ENCODE measurements at places on chromosomes 5 and 9.
A peak's percentile ranks its signal among the peaks of the same experiment; 100 is the strongest.

- DNase-seq = no peak
Measured at GRCh38 chr5:10339058-10339811, 14.3 kb upstream of the MARCHF6 start.

- DNase-seq = no peak
Measured at GRCh38 chr9:106350777-106351176, 512.2 kb upstream of the ZNF462 start.

DNA sequence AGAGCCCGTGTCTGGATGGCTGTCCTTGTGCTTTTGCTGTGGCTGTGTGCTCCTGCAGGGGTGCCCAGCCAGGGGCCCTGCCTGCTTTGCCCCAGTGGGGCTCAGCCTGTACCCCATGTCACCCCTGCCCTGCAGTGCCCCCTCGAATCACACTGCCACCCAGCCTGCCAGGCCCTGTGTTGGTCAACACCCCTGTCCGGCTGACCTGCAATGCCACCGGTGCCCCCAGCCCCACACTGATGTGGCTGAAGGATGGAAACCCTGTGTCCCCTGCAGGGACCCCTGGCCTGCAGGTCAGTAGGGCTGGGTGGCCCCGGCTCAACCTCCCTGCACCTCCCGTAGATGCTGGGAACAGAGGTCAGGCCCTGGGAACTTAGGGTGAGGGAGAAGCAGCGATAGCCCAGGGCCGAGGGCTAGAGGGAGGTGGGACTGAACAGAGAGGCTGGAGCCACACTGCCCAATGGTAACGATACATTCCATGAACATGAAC is 82.8 kb upstream of the ASS1 start:
- no peak for DNase-seq

- no peak for DNase-seq
Measured at GRCh38 chr5:175113947-175114346, 330.0 kb downstream of the DRD1 start.

GRCh38 chr5:52985306-52985705 is 3.8 kb upstream of the ITGA2 start:
- DNase-seq = peak; percentile 17

DNA sequence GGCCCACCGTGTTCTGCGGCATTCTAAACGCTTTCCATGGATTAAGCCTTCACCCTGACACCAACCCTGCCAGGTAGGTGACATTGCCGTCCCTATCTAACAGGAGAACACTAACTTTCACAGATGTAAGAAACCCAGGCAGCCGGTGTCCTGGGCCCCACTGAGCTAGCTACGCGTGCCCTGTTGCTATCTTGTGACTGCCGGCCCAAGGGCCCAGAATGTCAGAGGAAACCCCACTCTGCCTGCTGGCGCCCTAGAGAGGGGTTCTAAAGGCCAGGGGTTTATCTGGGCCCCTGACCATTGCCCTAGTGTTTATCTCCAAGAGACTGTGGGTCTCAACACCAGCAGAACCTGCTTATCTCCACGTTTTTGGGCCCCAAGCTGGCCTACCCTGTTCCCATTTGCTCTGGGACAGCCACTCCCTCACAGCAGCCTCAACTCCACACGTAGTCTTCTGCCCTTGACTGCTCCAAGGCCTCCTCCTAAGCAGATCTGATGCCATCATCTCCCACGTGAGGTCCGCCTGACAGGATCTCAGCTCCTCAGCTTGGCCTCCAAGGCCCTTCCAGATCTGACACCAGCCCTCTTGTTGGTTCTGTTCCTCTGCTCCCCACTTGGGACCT is 18.1 kb upstream of the ZBTB34 start:
- DNase-seq = no peak

DNA sequence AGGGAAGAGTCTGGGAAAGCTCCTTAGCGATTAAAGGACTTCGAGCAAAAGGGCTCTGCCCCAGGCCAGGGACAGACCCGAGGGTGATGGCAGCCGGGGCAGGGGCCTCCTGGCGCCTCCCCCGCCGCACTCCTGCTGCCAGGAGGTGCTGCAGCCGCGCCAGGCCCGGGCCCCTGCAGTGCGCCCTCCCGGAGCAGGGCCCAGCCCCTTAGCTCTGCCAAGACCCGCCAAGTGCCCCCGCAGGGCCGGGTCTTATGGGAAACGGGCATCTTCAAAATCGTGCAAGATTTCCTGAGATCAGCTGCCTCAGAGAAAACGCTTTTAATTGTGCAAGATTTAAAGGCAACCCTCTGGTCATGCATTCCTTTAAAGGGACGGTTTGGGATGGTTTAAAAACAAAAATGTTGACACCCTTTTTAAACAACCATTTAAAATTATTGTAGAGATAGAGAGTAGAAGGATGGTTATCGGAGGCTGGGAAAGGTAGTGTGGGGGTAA is 52.4 kb downstream of the CDC14B start:
- no peak for DNase-seq

- peak; percentile 90 for DNase-seq
Measured at GRCh38 chr9:130866474-130866965, 30.1 kb downstream of the QRFP start.

GRCh38 chr5:173926359-173926758 is 38.2 kb downstream of the CPEB4 start:
- DNase-seq = peak; percentile 83

DNA sequence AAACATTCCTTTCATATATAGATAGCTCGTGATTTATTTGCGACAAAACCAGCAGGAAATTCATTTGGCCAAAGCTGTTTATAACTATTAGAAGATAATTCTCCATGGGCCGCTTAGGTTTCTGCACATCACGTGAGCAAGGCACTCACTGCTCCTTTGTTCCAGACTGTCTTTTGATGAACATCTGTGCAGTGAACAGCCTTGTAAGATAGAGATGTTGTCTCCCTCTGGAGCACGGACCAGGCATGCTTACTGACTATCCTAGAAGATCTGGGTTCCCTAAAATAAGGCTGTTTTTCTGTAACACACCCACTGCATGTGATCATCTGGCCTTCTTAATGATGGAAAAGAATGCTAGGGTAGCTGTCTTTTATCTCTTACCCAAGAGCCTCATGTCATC is 30.9 kb downstream of the YIPF5 start:
- peak; percentile 71 for DNase-seq

- no peak for DNase-seq
Measured at GRCh38 chr5:17294639-17295311, 77.3 kb downstream of the BASP1 start.

- DNase-seq = peak; percentile 8
Measured at GRCh38 chr9:74497748-74498620, 849 bp downstream of the RORB start.

GRCh38 chr9:128635266-128636023 is 21.2 kb downstream of the DYNC2I2 start:
- DNase-seq = peak; percentile 98

- no peak for DNase-seq
Measured at GRCh38 chr5:133907075-133907474, 61.4 kb downstream of the C5orf15 start.

DNA sequence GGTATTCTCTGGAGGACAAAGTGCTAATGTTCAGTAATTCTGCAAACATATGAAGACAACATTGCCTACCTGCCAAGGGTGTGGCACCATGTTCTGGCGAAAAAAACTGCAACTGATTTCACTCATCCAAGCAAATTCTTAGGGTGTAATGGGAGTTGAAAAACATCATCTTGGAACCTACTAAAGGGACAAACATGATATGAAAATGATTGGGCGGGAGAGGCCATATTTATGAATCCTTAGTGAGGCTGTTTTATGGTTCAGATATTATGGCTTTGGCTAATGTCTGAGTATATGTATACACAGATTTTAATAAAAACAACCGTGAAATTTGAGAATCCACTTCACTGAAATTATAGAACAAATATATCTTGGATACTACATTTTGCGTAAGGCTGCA is 225.7 kb downstream of the ARL15 start:
- DNase-seq = no peak

- DNase-seq = peak; percentile 55
Measured at GRCh38 chr5:81303563-81303962, 2.2 kb downstream of the ZCCHC9 start.

- no peak for DNase-seq
Measured at GRCh38 chr5:1251678-1252580, 26.7 kb downstream of the SLC6A18 start.

DNA sequence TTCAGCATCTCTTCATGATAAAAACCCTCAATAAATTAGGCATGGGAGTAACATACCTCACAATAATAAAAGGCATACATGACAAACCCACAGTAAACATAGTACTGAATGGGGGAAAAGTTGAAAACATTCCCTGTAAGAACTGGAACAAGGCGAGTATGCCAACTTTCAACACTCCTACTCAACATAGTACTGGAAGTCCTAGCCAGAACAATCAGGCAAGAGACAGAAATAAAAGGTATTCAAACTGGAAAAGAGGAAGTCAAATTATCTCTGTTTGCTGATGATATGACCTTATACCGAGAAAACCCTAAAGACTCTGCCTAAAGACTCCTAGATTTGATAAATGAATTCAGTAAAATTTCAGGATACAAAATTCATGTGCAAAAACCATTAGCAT is 167.6 kb downstream of the TMEM38B start:
- no peak for DNase-seq

DNA sequence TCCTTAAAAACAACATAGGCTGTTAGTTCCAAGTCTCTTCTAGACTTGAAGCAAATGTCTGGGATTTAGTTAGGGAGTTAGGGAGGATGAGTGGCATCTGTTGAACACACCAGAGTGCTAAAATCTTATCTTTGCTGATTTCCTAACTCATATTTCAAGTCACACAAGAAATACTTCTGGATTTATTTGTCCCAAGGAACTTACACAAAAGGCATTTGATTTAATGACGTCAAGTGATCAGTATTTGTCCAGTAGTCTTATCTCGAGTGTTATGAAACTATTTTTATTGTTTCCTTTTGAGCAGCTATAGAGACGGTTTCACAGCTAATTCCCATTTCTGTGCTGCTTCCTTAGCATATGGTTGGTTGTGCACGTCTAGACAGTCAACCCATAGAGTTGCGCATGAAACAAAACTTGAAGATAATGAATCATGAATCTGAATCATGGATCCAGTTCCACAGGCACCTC is 140.5 kb upstream of the TUT7 start:
- peak; percentile 83 for DNase-seq

DNA sequence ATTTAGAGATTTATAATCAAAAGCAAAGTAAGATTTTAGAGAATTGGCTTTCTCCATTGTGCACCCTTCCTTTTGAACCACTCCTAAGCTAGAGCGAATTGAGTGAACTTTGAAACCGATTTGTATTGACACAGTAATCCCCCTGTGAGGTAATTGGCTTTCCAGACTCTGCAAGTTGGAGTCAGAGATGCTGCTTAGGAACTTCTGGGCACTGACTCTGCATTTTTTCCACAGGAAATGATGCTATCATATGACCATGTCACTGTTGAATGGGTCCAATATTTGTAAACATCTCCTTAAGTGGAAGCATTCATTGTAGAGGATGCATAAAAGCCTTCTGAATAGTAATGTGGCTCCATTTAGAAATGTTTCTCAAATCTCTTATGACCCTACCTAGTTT is 394.4 kb upstream of the ZNF608 start:
- peak; percentile 76 for DNase-seq

DNA sequence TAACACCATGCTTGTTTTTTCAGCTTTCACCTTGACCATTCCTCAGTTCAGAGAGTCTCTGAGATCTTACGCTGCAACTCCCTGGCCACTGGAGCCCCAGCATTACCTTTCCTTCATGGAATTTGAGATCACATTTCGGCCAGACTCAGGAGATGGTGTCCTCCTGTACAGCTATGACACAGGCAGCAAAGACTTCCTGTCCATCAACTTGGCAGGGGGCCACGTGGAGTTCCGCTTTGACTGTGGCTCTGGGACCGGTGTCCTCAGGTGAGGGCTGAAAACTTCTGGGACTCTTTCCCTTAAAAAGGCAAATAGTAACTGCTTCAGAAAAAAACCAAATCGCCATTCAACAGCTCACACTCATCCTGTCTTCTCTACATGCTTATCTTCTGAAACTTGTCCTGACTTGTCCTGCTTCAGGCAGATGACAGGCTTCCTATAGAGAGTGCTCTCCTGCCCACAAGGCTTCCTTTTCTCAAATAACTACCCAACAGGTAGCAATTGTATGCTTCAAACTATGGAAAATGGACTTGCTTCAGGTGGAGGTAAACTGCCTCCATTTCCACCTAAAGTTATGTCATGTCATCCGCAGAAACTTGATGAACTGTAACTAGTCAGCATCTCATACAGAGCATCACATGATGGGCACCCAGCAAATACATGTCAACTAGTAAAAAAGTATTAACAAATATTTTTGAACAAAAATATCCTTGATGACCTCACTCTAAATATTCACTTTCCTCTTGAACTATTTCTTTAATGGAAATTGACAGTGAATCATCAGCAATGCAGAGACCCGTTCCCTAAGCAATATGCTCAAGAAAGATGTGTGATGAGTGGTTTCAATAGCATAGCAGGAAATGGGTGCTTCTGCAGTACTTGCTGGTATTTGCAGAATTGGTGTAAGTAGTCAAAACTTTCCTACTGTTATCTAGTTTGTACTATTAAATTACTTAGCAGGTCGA is 129.2 kb downstream of the LIFR start:
- peak; percentile 76 for DNase-seq

GRCh38 chr5:179296150-179296821 is 49.0 kb downstream of the ADAMTS2 start:
- DNase-seq = no peak

- DNase-seq = peak; percentile 42
Measured at GRCh38 chr9:37554318-37554717, 21.9 kb downstream of the FBXO10 start.

- no peak for DNase-seq
Measured at GRCh38 chr5:173210877-173211276, 24.1 kb downstream of the NKX2-5 start.

GRCh38 chr5:175895686-175896102 is 24.3 kb downstream of the CPLX2 start:
- no peak for DNase-seq

DNA sequence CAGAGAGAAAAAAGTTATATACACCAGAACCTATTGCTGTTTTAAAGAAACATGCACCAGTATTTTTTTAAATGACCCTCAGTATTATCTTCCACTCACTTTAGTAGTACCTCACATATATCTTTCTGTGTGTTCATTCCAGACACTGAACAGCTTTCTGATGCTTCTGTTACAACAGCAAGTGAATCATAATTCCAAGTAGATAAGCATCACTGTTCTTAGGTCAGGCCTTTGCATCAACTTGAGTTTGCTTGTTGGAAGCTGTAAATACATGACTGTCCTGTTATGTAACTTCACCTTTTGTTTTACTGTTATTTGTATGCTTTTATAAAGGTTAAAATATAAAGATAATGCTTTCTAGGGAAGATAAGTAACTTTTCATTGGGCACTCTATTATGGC is 184.4 kb downstream of the ISL1 start:
- no peak for DNase-seq

GRCh38 chr5:17477043-17477442 is 21.0 kb upstream of the TAF11L2 start:
- DNase-seq = no peak

DNA sequence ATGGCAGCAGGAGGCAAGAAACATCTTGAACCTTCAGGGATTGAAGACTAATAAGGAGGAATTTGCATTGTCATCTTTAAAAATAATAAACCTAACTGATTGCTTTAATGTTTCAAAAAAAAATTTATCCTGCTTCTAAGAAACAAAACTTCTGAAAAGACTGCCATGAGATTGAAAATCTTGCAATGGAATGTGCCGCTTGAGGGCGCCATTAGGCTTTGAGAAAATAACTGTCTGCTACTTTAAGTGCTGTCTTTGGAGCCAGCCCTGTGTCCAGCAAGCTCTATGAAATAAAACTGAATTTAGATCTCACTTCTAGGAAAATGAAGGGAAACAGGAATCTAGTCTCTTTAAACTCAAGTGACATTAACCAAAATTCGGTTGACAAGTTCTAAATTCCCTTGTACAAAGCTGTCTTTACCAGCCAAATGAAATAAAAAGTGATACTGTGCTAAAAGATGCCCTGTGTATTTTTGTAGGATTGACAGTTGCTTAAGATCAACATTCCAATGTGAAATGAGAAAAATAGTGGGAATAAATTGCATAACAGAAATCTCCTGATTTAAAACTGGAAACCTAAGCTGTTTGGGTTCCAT is 79.4 kb downstream of the ESM1 start:
- DNase-seq = peak; percentile 71

All from fibroblast of skin of back (primary cell).